Fibroblast of mammary gland (primary cell): ENCODE measurements at places on chromosomes 6 and 20.

DNA sequence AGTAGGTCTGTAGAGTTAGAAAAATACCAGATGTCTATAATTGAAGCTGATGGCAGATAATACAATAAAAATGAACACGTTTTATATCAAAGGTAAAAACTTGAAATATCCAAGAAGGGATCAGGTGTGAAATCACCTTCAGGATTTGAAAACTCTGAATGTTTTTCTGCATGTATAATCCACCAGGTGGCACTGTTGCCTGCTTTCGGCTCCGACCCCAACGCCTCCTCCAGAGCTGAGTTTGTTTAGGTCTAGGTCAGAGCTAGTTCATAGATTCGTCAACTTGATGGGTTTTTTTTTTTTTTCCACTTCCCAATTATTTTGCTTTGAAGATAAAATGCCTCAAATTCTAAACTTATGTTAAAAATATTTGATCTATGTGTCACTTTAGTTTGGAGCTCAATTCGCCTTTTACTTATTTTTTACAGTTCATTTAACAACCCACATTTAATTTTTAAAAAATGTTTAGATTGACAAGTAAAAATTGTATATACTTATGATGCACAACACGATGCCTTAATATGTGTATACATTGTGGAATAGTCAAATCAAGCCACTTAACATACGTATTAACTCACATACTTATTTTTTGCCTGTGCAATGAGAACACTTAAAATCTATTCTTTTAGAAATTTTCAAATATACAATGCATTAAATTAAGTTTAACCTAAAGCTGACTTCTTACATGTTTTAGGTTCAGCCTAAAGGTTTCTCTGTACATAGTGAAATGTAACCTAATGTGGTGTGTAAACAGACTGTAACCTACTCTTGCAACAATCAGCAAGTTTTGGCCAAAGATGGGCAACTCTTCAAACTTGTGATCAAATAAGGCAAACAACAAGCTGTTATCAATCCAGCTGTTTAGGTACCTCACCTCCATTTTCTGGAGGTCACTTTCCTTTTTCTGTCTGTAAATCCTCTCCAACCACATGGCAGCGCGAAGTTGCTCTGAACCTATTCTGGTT is 39.4 kb upstream of the ENPP4 start:
- peak; percentile 71 for DNase-seq

GRCh38 chr6:107699254-107699653 is 124.9 kb downstream of the SCML4 start:
- DNase-seq = peak; percentile 70

DNA sequence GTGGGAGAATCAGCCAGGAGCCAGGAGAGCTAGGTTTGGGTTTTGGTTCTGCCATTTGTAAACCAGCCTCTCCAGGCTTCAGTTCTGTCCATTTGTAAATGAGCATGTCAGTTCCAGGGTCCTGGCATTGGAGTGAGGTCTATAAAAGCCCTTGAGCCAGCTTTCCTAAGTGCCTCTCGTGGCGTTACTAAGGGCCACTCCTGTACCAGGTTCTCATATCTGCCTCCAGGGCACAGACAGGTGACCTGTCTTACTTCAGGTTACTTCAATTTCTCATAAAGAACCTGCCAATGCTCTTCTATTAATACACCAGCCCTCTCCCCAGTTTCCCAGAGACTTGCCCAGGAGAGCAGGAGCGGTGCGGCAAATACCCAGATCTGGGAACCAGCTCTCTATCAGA is 101.9 kb downstream of the VEGFA start:
- DNase-seq = no peak

GRCh38 chr6:128204616-128205015 is 303.8 kb upstream of the THEMIS start:
- peak; percentile 11 for DNase-seq
